ENCODE measurements at places on chromosomes 3 and 15.

GRCh38 chr15:87575896-87576473, 680.6 kb downstream of the NTRK3 start:
- no peak for DNase-seq

GRCh38 chr3:58580826-58581327, 3.7 kb upstream of the FAM107A start:
- no peak for DNase-seq

GRCh38 chr3:153714588-153715290, 406.5 kb upstream of the ARHGEF26 start:
- DNase-seq: no peak

GRCh38 chr3:72386327-72387000, 461.8 kb downstream of the SHQ1 start:
- DNase-seq: no peak

DNA sequence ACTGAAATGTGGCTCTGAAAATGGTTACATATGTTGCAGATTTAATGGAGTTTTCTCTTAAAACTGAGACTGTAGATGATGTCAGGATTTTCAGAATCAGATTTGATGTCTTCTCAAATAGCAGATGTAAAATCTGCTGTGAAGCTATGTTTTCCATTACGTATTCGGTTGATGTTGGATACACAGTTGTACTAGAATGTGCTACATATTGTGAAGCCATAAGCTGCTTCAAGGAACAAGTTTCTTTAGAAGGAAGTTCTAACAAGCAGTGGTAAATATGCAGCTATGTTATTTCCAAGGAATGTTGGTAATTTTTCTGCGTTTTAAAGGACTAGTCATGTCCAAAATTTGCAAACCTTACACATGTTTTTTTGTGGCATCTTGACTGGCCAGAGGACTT, 197.7 kb downstream of the RBMS3 start:
- DNase-seq: no peak

GRCh38 chr3:42610976-42611375, 10.5 kb downstream of the NKTR start:
- no peak for DNase-seq

- no peak for DNase-seq
Measured at GRCh38 chr3:187850258-187850921, 105.1 kb upstream of the BCL6 start.

DNA sequence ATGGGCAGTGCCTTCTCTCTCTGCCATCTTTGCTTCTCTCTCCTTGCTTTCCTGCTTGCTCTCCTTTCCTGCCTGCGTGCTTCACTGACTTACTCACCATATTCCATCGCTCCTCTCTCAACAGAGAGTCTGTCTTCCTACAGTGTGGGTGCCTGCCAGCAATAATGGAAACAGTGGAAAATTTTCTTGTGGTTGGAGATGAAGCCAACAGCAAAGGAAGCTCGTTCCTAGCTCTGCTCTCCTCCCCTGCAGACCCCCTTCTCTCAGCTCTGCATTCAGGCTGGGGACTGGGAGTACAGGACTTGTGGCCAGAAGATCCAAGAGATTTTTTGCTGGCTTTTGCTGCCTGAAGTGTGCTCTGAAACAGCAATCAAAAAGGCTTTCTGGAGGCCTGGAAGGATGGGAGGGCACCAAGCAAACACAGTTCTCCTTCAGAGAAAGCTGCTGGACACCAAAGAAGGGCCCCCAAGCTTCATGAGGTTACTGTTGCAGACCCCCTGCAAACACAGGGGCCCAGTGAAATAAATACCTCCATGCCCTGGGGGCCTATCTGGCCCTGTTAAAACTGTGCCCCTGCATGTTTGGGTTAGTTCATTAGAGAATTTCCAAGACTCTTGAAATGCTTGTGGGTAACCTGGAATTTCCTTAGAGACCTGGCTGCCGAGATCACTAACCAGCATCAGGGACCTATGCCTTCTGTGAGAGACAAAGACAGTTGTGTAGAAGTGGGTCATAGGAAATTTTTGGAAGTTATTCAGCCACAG, 149.9 kb upstream of the RASGRP1 start:
- no peak for DNase-seq

GRCh38 chr15:62362608-62363007, 197.5 kb upstream of the C2CD4B start:
- no peak for DNase-seq

DNA sequence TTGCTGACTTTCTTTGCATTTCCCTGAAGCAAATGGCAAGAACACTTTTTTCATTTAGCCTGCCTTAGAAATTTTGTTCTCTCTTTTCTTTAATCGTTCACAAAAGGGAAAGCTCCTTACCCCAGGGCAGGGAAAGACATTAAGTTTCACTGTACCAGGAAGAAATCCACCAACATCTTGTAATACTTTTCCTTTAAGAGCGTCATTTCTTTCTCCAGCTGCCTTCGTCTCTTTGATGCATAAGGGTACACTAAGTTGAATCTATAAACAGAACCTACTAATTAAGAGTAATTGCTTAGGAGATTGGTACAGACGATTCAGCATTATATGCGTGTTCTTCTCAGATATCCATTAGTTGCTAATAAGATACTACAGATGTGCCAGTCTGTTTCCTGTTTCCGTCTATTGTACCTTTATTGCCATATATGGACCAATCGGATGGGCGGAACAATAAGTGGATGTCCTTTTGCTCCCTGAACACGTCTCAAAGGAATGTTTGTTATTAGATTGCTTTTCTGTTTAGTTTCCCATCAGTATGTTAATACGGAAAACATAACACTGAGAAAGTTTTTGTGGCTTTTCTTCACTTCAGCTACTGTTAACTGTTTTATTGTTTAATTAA, 276.7 kb upstream of the RARB start:
- DNase-seq: no peak

DNA sequence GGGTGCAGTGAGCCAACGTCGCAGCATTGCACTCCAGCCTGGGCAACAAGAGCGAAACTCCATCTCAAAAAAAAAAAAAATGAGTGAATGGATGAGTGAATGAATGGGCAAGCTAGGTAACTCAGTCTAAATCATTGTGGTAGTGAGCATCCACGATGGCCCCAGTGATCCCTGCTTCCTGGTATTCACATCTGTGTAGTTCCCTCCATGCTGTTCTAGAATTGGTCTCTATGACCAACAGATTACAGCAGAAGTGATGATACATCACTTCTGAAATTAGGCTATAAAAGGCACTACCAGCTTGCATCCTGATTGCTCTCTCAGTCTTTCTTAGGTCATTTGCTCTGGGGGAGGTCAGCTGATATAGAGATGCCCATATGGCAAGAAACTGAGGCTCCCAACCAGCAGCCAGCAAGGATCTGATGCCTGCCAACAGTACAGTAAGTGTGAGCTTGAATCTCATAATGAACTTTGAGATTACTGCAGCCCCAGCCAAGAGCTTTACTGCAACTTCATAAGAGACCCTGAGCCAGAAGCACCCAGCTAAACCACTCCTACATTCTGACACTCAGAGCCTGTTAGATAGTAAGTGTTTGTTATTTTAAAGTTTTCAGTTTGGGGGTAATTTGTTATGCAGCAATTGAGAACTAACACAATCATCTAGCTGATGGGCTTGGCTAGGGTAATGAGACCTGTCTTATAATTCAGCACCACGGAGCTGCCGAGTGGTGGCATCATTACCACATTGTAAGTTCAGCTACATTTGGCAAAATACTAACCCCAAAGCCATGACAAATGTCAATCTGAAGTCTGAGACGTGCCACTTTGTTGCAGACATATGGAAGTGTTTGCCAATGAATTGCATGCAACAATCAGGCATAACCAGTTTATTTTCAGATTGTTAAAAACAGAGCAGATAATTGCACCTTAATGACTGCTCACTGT, 53.0 kb downstream of the KLHL6 start:
- no peak for DNase-seq
